Activated T-cell treated with anti-CD3 and anti-CD28 coated beads, Interleukin-2, amount 50 U/mL, for 24 hours (primary cell): ENCODE measurements at places on chromosomes 1 and 21.

- no peak for DNase-seq
Measured at GRCh38 chr1:235448616-235449015, 55.6 kb downstream of the B3GALNT2 start.

- no peak for DNase-seq
Measured at GRCh38 chr1:203626910-203627246, 246 bp downstream of the ATP2B4 start.

DNA sequence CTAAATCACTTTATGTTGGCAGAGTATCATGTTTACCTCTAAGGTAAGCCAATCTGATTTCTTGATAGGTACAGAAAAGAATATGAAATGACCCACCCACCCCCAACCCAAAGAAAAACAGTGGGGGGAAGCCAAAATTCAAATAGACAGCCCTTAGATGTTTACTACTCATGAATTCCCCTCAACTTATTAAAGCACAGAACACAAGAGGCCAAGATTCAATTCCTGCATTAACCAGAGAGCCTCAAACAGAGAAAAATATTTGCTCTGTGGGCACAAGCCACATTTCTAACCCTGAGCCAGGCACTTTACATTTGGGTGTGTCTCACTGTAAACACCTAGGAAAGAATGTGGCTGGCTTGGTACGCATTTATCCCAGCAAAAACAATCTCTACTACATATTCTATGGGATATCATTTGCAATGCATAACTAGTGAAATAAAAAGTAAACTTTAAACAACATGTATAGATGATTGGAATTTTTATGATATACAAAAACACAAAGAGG, 84.3 kb downstream of the PTPN14 start:
- no peak for DNase-seq

- no peak for DNase-seq
Measured at GRCh38 chr1:245650441-245650960, 495.7 kb downstream of the KIF26B start.

GRCh38 chr1:207904391-207904790, 6.5 kb downstream of the CD34 start:
- no peak for DNase-seq

GRCh38 chr1:100360790-100361510, 8.6 kb downstream of the CDC14A start:
- DNase-seq: no peak

DNA sequence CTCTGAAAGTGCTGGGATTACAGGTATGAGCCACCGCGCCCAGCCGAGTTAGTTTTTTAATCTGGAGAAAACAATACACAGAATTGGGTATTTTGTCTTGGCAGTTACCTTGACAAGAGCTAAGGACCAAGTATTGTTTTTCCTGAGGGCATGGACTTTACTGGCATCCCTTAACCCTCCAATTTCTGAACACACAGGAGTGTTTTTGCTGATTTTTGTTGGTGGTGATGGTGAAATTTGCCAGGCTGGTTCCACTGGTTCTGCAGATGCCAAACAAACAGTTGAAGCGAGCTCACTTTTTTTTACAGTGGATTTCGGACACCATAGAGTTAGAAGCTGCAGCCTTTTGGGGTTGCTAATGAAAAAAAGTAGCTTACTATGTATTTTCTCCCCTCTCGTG, 37.2 kb upstream of the SH3D21 start:
- no peak for DNase-seq

- no peak for DNase-seq
Measured at GRCh38 chr1:244963231-244963826, 99.0 kb upstream of the HNRNPU start.
